Head of caudate nucleus (tissue), 42 donors: ENCODE measurements at places on chromosomes 11 and 22.

- DNase-seq, result no peak
Measured at GRCh38 chr11:127013550-127013949, 13.0 kb upstream of the KIRREL3 start.

- DNase-seq, result no peak
Measured at GRCh38 chr11:6156628-6157359, 13.3 kb downstream of the OR52B2 start.

DNA sequence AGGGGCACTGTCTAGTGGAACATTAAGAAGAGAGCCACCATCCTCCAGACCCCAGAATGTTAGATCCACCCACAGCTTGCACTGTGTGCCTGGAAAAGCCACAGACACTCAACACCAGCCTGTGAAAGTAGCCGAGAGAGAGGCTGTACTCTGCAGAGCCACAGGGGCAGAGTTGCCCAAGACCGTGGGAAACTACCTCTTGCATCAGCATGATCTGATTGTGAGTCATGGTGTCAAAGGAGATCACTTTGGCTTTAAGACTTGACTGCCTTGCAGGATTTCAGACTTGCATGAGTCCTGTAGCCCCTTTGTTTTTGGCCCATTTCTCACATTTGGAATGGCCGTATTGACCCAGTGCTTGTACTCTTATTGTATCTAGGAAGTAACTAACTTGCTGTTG is 115.9 kb upstream of the CCDC179 start:
- no peak for DNase-seq

- DNase-seq, result no peak
Measured at GRCh38 chr11:65262776-65263175, 1.0 kb downstream of the POLA2 start.

DNA sequence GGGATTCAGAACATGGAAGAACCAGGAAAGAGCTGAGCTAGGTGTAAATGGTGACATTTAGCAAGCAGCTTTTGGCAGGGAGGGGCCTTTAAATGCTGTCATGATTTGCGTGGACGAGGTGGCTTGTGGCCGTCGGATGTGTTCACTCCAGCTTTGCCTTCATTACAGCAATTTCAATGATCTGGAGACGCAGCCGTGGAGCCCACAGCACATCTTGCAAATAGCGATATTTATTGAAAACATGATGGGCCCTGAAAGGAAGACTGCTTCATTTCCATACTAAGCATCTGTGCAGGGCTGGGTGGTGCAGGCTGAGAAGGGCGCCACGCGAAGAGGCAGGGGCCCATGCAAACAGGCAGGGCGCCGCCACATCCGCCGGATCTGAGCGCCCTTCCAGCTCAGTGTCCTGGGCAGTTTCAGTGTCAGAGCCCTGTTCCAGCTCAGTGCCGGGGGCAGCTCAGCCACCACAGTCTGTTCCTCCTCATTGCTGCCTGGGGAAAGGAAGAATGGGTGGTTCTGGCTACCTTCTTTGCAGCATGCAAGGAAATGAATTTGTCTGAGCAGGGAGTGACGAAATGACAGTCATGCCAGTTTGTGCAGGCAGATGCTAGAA is 111.1 kb upstream of the TTC12 start:
- DNase-seq, result no peak

GRCh38 chr11:253886-254270 is 17.1 kb downstream of the PSMD13 start:
- no peak for DNase-seq
